Activated T-helper 1 cell treated with anti-CD3 and anti-CD28 coated beads, Interleukin-12 subunit alpha, Interleukin-12 subunit beta, Interleukin-2, Interleukin-4 antibody, amounts not matched to agents 30 ng/mL and 10 ng/mL and 1 ng/mL, durations not matched to agents 14 hours and 24 hours and 36 hours (primary cell): ENCODE measurements at places on chromosomes 4 and X.

- no peak for DNase-seq
Observed at GRCh38 chr4:165101641-165102040, 11.0 kb downstream of the TMEM192 start.

DNA sequence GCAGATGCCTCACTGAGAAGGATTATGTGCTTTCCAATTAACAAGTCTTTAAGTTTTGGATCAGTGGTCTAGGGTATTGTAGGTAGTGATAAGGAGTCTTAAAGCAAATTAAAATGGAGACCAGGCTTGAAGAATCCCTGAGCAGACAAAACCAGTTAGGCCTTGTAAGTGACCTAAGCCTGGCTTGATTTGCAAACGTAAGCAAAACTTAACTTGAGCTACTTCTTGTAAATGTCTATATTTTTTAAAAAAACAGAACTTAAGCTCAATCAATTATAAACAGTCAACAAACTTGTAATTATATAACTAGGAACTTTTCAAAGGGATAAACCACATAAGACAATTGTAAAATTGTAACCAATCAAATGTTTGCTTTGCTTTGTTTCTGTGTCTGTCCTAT lies 72.7 kb upstream of the NALF2 start:
- DNase-seq: no peak

- no peak for DNase-seq
Observed at GRCh38 chrX:22039541-22039940, 7.4 kb downstream of the PHEX start.

DNA sequence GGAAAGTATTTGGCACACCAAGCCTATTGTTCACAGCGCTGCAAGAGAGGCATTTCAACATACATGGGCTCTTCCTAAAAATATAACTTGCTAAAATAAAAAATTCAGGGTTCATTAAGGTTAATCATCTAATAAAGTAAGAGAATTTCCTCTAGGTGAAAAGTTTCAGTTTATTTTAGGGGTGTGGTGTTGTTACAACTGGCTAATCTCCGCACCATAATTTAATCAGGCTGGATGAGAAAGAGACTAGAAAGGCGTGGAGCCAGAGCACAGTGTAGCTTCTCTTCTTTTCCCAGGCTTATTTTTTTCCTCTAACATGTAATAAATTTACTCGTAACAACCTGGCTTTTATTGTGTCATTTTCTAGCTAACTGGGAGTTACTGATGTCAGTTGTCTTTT lies 47.9 kb downstream of the FHL1 start:
- no peak for DNase-seq
